Vagina (tissue), 2 donors: ENCODE measurements at places on chromosomes 6 and 20. TPM values are rescaled to one million over a fixed set of nuclear protein-coding genes. Genes with fewer than 3 reads are reported as not detected.

DNA sequence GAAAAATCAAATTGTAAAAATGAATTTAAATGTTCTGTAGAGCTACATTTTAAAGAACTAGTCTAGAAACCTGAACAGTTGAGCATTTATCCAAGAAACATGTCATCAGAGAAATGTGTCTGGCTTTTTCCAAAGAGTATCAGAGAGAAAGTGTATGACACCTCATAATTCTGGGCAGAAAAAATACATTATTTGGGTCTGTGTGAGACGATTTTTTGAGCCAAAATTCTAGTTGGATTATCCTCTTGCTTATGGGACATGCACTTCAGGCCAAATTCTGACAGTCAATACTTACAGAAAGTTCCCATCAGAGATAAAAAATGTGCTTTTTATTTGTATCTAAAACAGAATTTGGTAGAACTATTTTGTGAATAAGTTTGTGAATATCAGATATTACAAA is 1242.7 kb downstream of the EPHA7 start:
- no peak for DNase-seq

The MCM3 gene
- total RNA-seq = 36.3 TPM

The CFAP61 gene
- total RNA-seq = 1.5 TPM

The EPHA7 gene
- total RNA-seq = 2.7 TPM

DNA sequence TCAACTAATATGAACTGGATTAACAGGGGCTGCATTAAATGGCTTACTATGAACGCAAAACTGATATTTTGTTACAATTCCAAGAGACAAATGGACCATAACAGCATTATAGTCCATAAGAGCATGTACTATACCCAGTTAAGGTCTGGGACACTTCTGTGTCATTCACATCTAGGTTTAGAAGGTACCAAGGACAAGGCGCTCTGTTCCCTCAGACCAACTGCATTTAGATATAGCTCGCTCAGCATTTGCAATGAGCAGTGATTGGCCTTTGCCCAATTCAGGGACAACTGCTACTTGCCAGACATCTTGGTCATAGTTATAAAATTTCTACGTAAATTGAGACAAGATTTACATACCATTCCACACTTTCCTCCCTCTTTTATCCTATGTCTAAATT is 132.4 kb downstream of the HS3ST5 start:
- DNase-seq = no peak

GRCh38 chr6:6688951-6689350 is 100.4 kb downstream of the LY86 start:
- no peak for DNase-seq

- no peak for DNase-seq
These were observed 111.1 kb downstream of the PDSS2 start for GRCh38 chr6:107348224-107348623.

The BPIFB2 gene
- not detected for total RNA-seq

DNA sequence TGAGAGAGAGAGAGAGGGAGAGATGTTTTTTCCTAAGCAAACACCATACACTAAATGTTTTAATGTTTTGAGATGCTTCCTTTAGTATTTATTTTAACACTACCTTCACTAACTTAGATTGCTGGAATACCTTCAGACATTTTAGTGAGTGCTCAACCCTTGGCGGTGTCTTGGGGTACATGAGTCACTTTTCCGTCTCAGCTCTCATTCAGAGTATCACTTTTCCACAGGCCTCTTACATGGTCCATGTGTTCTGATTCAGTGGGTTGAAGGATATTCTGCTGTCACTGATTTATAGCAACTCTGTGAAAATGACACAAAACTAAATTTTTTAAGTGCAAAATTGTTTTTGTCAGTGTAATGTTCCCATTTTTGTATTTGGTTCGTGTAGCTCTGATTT is 217.9 kb downstream of the CLVS2 start:
- no peak for DNase-seq

DNA sequence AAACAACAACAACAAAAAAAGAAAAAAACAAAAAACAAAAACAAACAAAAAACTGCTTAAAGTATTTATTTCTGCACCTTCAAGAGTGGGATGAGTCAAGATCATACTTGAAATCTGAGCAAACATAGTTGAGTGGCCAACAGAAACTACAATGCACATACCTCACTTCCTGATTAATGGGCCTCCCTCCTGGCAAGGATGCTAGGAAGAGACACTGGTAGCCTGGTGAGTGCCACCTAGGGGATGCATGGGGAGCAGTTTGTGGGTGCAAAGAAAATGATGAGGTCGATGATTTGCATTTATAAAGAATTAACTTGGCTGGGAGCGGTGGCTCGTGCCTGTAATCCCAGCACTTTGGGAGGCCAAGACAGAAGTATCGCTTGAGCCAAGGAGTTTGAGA is 808.1 kb downstream of the MAFB start:
- DNase-seq = no peak

DNA sequence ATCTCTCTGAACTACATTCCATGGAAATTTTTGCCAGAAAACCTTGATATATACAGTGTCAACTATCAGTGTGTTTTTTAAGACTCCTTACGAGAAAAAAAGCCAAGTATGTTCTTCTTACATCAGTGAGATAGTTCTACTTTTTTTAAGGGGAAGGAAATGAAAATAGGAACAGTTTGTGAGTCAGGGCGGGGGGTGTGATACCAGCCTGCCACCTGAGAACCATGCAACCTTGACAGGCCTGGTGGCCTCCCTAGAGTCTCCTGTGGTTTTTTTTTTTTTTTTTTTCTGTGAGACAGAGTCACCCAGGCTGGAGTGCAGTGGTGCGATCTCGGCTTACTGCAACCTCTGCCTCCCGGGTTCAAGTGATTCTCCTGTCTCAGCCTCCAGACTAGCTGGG is 96.3 kb upstream of the GCM1 start:
- no peak for DNase-seq

DNA sequence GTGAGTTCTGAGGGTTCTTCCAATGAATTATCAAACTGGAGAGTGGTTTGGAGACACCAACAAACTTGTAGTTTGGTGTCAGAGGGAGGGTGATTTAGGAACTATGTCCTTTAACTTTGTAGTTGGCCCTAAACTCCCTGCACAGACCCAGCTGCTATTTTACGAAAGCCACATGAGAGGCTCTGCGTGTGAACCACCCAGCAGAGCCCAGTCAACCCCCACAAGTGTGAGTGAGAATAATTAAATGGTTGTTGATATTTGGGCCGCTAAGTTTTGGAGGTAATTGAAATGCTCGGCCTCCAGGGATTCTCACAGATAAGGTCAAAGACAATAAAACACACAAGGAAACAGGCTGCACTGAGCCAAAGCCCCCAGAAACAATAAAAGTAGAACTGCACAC is 6.9 kb upstream of the VAPB start:
- no peak for DNase-seq

The HTR1B gene
- not detected for total RNA-seq

DNA sequence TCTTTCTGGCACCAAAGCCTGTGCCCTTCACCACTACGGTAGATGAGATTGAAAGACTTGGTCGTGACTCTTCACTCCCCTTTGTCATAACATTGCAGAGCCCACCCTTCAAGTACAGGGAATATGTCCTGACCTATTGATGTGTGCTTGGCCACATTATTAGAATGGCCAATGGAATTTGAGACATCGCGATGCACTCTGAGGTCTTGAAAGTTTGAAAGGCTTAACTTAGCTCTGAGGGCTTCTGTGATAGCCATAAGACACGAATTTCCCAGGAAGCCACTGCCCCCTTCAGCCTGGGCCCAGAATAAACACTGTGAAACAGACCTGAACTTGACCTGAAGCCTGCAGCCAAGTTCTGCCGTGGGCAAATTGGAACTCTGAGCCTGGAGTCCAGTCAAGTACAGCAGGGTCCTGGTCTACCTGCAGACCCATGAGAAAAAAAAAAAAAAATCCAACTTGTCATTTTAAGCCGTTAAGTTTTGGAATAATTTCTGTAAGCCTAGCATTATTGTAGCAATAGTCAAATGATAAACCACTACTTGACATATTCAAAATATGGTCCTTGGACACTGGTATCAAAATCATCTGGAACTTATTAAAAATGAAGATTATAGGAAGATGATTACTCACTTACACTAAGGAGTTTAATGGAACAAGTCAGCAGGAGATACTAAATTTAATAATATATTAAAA is 36.9 kb upstream of the TRAF3IP2 start:
- no peak for DNase-seq

- DNase-seq = no peak
These were observed 11.8 kb downstream of the FAM83D start for GRCh38 chr20:38937978-38938473.

DNA sequence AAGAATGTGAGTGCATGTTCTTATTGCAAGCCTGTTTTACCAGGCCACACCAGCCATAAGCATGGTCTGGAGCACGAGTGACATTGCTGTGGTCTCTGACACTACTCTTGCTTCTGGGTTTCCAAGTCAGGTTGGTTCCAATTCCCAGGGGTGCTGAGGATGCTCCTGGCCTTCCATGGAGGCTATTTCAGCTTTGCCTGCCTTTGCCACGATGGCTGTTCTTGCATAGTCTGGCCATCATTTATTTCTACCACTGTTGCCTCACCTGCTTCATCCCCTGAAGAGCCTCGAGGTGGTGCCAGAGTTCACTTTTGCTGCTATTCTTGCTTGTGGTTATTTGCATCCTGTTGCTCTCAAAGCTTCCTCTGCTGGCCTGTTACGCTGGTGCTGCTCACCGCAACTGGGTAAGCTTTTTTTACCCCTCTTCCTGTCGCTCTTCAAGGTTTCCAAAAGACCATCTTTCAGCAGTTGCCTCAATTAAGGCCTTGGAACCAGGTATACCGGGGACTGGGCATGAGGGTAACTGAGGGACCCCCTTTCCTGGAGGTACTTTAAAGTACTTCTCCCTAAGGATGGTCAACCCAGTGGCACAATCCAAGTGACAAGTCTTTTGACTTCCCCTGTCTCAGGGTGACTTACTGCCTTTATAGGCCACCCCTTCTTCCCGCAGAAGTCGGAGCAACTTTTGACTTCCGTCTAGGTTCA is 64.5 kb downstream of the AKAP7 start:
- no peak for DNase-seq

DNA sequence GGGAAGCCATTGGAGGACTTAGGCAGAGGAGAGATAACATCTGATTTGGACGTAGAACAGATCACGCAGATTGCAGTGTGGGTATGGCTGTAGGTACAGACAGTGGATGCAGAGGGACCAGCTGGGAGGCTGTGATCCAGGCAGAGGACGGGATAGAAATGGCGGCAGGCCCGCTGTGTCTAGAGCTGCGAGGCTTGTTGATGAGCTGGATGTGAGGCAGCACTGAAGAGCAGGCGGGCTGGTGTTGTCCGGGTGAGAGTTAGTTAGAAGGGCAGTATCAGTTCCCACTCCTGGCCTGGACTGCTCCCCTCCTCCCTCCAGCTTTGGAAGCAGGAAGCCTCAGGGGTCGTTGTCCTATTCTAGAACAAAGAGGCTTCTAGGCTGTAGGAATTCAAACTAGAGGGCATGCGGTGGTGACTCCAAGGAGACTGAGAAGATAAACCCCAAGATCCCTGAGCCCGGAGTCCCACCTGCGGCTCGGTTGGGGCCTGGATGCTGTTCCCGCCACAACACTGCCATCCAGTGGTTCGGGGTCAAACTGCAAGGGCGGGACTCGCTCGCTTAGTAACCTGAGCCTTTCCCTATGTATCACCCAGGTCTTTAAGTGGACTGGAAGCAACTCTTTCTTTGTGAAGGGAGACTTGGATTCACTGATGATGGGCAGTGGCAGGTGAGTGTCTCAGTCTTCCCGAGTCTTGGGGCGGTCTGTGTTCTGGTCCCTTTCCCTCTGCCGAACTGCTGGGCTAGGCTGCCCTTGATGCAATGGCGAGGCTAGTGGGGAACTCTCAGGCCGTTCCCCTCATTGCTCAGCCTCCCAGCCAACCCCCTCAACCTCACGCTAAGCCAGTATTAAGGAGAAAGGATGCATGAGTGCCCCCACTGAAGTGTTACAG is 11.2 kb downstream of the TLDC2 start:
- no peak for DNase-seq

The NEDD9 gene
- total RNA-seq = 45.4 TPM

The GJE1 gene
- total RNA-seq = not detected

The LPA gene
- total RNA-seq = 0.49 TPM

The ADGRF5 gene
- 10.3 TPM for total RNA-seq

GRCh38 chr6:116398316-116399010 is 27.7 kb downstream of the DSE start:
- DNase-seq = no peak

DNA sequence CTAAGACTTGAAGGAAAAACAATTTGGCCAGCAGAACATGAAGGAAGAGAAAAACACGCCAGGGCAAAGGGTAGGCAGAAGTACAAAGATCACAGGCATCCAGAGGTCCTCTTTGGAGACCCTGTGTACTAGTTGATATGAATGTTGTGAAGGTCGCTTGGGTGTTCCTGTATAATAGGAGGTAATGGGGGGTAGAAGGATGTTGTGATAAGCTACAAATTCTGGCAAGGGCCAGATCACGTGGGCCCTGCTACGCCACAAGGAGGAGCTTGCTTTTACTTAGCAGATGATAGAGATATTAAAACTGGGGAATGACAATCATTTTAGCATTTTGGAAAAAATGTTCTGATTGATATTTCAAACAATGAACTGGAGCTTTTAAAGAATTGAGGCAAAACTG is 878 bp upstream of the HLA-DMA start:
- DNase-seq = peak; percentile 49

DNA sequence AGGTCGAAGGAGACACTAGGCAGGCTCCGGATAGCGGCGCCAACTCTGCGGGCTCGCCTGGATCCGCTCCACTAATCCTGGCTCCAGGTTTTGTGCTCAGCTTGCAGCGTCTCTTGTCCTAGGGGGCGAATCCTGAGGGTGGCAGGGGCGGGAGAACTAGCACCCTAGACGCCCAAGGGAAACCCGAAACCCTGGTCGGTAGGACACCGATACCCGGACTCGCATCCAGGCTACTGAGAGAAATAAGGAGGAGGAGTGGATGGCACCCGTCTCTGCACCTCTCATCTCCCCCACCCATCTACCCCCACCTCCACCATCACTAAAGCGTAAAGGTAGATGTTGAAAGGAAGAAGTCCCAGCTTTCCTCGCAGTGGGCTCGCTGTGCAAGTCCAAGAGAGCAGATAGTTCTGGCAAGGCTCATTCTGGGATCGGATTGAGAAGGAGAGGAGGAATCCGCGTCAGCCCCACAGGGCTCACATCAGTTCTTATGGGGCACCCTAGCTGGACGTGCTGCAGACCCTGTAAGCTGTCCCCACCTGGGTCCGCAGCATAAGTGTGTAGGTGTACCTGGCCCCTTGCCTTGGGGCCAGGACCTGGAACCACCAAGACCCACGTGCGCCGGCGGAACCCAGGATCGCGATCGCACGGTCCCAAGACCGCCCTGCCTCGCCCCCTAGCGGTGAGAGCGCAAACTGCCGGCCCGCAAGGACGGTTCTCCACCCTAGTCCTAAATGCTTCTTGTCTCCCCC is 6.9 kb downstream of the SLC32A1 start:
- no peak for DNase-seq

DNA sequence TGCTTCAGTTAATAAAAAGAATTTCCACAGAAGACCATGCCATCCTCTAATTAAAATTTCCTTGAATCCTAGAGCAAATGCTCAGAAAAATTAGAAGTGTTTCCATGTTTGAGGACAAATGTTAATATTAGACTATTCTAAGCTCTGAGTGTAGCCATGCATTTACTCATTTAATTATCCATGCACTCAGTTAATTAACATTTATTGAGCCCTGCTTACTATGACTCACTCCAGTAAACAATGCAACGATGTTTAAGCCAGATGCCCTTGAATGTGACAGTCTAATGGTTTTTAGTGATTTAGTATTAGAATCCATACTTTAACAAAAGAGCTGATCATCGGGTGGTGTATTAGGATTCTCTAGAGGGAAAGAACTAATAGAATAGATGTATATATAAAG is 37.3 kb upstream of the GJA1 start:
- no peak for DNase-seq

- no peak for DNase-seq
These were observed 10.0 kb downstream of the CDH4 start for GRCh38 chr20:61262036-61262435.
